ENCODE measurements at places on chromosomes 16 and 17. TPM values are rescaled to one million over a fixed set of nuclear protein-coding genes. Genes with fewer than 3 reads are reported as not detected.
A peak's percentile ranks its signal among the peaks of the same experiment; 100 is the strongest.

The CPHXL2 gene
- total RNA-seq = not detected

DNA sequence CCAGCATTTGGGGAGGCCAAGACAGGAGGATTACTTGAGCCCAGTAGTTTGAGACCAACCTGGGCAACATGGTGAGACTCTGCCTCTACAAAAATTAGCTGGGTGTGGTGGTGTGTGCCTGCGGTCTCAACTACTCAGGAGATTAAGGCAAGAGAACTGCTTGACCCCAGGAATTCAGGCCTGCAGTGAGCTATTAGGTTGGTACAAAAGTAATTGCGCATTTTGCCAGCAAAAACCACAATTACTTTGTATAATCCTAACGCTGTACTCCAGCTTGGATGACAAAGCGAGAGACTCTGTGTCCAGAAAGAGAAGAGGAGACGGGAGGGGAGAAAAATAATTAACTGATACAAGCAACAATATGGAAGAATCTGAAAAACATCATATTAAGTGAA lies 32.7 kb downstream of the YWHAE start:
- DNase-seq = peak; percentile 81

The DNASE1L2 gene
- 0.64 TPM for total RNA-seq

- DNase-seq = no peak
Observed at GRCh38 chr17:15951368-15952047, 6.6 kb downstream of the ADORA2B start.

The SLC5A10 gene
- 0.27 TPM for total RNA-seq

The KIF2B gene
- not detected for total RNA-seq

The PMP22 gene
- 15.3 TPM for total RNA-seq

GRCh38 chr16:87747626-87748414 lies 18.0 kb downstream of the KLHDC4 start:
- no peak for DNase-seq

GRCh38 chr17:35998756-35999155 lies 2.6 kb downstream of the CCL15 start:
- DNase-seq = no peak

DNA sequence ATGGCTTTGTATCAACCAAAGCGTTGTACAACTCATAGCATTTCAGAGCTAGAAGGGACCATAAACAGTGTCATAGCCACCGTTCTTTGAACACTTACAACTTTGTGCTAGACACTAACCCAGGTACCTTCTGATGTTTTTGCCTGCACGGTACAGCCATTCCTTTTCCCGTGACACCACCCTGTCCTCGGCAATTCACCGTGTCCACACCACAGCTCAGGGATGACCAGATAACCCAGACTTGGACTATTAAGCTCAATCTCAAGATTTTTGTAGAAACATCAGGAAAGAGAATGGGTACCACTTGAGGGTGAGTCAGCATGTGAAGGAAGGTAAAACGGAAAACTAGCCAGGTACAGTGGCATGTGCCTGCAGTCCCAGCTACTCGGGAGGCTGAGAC lies 9.8 kb upstream of the CBFB start:
- DNase-seq = no peak

DNA sequence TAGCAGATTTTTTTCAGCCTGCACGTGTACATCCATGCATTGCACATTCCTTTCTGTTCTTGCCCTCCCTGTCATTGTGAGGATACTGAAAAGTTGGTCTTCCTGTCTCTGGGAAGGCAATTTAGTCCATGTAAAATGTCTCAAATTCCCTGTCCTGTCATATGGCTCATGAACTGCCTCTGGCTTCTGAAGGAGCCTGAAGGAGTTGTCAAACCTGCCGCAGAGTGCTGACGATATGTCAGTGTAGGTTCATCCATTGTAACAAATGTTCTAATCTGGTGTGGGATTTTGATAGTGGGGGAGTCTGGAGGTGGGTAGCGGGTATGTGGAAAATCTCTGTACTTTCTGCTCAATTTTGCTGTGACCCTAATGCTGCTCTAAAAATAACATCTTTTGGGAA lies 59.6 kb downstream of the YPEL2 start:
- no peak for DNase-seq

- no peak for DNase-seq
Observed at GRCh38 chr16:3046641-3047386, 453 bp downstream of the MMP25 start.

- DNase-seq = no peak
Observed at GRCh38 chr17:75487351-75488070, 27.8 kb downstream of the CASKIN2 start.

DNA sequence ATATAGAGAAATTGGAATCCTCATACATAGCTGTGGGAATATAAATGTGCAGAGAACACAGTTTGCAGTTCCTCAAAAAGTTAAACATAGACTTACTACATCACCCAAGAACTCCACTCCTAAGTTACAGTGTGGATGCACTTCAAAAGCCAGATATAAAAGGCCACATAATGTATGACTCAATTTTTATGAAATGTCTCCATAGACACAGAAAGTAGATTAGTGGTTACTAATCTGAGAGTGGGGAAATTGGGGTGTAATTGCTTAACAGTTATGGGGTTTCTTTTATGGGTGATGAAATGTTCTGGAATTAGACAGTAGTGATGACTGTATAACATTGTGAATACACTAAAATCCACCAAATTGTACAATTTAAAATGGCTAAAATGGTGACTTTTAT lies 60.9 kb downstream of the CACNG1 start:
- DNase-seq = peak; percentile 63

DNA sequence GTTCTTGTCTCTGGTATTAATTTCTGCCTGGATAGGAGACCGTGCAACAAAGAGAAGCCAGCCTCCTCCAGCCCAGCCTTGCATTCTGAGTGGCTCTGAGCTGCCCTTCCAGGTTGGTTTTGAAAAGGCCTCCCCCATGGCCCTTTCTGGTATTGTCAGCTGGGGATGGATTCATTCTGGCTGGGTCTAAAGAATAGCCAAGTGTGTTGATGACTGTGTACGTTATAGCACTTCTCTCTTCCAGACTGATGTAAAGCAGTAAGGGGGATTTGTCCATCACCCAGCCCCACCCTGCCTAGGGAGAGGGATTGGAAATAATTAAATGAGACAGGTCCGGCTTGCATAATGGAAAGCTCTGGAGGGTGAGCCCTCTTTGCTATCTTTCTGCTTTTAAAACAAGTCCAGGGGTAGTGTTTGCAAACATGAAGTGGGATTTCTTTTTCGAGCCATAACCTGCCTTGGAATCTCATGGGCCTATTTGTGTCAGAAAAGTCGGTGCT lies 146.4 kb downstream of the MSI2 start:
- DNase-seq = no peak

The KRTAP9-8 gene
- total RNA-seq = not detected

GRCh38 chr17:38867179-38867967 lies 2.5 kb upstream of the LASP1 start:
- DNase-seq = peak; percentile 65

- peak; percentile 75 for DNase-seq
Observed at GRCh38 chr17:66555605-66556004, 253.2 kb downstream of the PRKCA start.

DNA sequence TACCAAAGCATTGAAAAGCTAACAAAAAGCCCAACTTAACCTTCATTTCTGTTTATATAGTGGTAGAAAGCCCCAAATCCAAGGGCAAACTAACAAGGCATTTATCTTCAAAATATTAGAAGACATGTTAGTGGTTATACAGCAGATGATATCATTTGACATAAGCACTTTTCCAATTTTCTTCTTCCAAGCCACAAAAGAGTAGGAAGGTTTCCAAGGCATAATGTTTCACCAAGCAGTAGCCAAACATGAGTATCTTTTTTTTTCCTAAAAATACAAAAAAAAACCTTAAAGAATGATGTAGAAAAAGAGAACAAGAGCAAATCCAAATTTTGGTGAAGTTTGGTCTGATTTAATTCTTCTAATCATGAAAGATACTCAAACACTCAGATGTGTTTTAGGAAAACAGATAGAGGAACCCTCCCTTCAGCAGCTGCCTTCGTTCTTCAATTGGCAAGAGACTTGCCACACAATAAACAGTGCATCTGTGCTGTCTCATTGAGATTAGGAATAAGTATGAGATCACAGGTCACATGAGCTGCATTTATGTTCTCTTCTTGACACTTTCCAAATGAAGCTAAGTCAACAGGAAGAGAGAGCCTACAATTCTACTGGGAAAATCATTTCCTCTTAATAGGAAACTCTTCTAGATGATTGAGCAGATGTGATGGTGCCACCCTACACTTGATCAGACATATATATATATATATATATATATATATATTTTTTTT lies 106.7 kb downstream of the TTC19 start:
- peak; percentile 42 for DNase-seq
